GM06990 (cell line): ENCODE measurements at places on chromosomes 5 and 9.

- DNase-seq, result no peak
These were observed 44.2 kb downstream of the KIAA1958 start for GRCh38 chr9:112530751-112531205.

GRCh38 chr5:57575839-57576238, 93.2 kb upstream of the ACTBL2 start:
- DNase-seq, result no peak

DNA sequence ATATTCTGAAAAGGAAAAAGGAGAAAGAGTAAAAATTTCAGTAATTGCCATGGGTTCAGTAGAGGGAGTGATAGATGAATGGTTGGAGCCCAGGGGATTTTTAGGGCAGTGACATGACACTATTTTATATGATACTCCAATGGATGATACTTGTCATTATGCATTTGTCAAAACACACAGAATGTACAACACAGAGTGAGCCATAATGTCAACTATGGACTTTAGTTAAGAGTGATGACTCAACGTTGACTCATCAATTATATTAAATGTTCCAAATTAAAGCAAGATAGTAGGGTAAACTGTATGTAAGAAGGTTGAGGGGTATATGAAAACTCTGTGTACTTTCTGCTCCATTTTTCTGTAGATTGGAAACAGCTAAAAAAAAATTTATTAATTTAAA, 586.4 kb downstream of the TAF11L14 start:
- DNase-seq, result no peak

- DNase-seq, result no peak
These were observed 62.6 kb downstream of the SEMA5A start for GRCh38 chr5:9483243-9483642.

- DNase-seq, result no peak
These were observed 57.4 kb upstream of the ECM2 start for GRCh38 chr9:92592946-92593861.

DNA sequence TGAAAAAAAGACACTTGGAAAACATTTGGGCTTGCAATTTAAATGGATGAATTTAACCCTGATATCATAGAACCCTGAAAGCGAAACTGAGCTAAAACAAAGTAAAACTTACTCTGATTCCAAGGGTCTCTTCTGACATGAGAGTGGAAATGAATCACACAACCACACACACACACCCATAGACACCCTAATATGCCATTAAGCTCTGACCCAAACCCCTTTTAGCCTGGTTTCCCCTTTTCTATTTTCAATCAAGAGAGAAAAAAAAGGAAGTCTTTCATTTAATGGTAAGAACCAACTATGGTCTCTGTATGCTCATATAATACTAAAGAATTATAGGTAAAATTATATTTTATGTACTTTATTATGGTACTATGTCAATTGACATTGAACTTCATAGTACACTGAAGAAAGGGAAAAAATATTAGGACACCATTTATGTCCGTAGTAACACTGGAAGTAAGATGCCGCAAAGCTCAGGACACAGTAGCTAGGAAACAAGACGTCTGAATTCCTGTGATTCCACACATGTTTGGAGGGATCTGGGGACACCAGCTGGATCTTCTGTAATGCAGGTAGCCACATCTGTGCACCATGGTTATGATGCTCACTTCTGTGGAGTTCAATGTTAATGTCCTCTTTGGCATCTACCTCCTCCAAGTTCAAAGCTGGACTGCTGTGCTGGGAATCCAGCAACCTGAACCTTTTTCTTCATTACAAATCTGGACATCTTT, 95.8 kb downstream of the PCSK1 start:
- peak; percentile 32 for DNase-seq

- no peak for DNase-seq
These were observed 242.1 kb downstream of the BNC2 start for GRCh38 chr9:16628413-16628812.

DNA sequence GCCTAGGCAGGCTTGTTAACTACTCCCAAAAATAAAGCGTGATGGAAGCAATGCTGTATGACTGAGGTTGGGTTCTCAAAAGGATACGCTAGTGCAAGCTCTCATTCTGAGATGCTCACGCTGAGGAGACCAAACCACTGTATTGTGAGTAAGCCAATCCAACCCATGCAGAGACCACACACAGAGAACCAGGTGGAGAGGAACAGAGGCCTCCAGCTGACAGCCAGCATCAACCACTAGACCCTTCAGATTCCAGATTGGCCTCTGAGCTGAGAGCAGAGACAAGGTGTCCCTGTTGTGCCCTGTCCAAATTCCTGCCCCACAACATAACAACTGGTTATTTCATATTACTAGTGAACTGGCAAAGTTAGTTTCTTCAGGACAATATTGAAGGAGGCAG, 4.5 kb downstream of the TSTD2 start:
- DNase-seq, result no peak

- DNase-seq, result peak; percentile 7
These were observed 46.2 kb downstream of the PCA3 start for GRCh38 chr9:76810377-76810957.

DNA sequence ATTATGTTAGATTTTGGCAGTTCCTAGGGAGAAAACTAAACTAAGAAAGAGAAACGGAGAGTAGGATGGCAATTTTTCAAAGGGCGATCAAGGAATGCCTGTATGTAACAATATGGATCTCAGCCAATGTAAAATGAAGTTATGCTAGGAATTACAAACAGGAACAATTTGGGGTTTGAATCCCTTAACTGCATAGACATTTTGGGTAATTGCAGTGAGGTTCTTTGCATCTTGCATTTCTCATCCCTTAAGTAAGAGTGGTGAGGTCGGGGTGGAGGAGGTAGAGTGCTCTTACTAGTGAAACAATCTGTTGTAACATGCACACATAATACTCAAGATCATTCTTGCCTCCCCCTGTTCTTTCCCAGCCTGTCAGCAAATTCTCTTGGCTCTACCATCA, 137.6 kb downstream of the NPR3 start:
- DNase-seq, result no peak

DNA sequence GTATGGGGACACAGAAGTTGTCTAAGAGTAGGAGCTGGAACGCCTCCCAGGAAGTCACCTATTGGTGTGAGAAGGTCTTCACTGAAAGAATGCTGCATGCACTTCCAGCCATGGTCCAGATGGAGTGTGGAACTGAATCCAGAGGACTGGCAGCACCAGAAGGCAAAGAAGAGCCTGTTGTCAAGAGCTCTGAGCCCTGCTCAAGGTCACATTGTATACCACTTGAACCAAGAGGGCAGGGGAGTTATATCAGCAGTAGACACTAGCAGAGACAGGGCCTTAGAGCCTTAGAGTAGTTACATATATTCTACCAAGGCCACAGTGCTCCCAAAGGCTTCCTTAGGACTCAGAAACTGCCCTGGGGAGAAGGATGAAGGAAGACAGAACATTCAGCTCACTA, 130.8 kb upstream of the POC5 start:
- no peak for DNase-seq

DNA sequence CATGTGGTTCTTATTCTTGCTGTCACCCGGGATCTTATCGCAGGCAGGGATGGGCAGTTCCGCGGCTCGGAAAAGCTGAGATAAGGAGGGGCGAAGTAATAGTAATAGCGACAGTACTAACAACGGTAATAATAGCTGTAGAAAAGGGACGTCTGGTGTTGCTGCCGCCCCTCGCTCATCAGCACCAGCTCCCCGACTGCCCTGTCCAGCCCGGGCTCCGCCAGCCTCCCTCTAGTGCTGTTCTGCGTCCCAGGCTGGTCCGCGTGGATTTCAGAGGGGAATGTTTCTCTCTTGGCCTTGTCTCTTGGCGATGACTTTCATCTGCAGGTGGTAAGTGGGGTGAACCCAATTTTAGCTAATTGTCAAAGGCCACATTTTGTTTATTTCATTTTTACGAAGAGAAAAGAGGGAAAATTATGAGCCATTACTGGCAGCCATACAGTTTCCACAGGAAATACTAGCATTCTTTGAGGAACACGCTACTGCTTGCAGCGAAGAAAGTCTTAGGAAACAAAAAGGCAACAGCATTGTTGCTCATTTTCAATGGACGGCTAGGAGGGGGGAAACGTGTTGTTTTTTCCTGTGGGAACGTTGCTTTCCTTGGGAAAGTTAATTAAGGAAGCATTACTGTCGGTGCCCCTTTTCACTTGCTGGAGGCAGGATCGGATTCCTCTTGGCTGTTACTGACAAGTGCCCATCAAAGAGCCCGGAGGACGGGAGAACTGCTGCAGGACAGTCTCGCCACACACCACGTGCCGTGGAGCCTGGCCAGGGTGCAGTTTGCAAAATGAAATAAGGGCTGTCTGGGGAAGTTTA, 762 bp downstream of the SNCAIP start:
- peak; percentile 19 for DNase-seq

DNA sequence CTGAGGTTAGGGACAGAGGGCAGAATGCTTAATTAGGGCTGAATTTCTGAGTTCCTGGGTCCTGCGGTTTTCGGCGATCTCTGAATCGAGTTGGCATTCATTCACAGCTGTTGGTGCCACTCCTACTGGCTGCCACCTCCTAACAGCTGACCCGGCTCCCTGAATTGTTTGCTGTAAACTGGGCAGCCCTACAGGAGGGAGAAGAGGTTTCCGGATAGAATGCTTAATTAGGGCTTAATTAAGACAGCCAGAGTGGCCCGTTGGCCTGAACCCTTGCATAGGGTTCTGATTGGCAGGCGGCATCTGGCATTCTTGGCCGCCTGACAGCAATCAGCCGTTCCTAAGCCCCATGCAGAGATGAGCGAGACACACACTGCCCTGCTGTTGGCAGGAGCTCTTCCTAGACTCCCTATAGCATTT, 25.7 kb downstream of the FRMPD1 start:
- DNase-seq, result no peak

- peak; percentile 70 for DNase-seq
These were observed 31.7 kb downstream of the NRG2 start for GRCh38 chr5:140011297-140011802.

DNA sequence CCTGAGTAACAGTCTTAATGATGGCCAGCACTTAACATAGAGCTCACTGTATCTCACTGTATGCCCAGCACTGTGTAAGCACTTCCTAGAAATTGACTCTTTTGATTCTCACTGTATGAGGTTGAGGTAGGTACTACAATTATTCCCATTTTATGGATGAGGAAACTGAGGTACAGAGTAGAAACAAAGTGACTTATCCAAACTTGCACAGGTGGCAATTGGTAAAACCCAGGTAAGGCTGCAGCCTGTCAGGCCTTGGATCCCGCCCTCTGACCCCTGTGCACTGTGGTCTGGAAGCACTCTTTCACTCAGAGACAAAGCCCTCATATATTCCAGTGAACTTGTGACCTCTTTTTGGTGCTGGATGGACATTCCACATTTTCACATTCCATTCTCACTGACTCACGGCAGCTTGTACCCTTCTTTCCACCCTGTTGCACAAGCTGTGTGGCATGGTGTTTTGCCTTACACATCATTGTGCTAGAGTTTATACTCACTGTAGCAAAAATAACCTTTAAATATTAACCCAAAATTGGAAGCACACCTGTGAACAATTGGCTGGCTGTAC, 21.7 kb downstream of the ANKRD55 start:
- DNase-seq, result no peak

DNA sequence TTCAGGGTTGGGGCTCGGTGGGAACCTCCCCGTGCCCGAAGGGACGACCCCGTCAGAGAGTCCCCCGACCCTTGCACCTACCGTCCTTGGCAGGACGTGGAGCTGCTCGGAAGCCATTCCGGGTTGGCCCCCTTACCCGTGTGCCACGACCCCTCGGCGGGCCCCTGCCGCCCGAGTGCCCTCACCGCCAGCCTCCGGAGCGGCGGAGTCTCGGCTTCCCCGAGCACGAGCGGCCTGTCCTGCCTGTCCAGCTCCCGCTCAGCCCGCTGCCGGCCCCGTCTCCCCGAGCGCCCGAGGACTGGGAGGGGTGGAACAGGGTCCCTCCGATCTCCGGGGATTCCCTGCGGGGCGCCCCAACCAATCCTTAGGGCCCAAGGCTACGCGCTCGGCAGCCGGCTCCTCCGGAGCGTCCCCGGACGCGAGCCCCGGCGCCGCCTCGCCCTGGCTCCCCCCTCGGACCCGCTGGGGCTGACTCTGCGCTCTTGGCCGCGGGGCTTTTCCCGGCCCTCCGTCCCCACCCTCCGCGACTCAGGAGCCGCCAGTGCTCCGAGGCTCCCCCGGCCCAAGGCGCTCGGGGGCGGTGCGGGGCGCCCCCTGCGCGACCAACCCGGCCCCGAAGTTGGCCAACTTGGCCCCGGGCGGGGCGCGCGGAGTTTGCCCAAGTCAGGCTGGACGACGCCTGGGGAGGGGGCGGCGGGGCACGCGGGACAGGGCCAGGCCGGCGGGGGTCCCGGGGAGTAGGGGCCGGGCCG, 654 bp downstream of the ADAMTS2 start:
- DNase-seq, result no peak

DNA sequence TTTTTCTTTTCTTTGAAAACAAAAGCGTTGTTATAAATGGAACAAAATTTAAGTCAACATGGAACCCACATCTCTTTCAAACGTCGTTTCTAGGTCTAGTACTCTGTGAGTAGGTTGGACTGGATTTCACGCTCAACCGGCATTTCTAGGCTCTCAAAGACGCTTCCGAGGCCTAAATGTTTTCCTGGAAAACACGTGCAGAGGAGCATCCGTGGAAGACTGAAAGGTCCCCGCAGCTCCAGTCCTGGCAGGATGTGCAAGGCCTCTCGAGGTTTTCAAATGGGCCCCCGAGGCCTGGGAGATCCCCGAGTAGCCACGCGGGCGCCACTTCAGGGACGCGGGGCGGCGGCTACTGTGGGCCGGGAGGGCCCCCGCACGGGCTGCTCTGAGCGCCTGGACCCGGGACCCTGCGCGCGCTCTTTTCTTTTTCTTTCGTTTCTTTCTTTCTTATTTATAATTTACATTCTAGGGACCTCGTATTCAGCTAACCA, 4.2 kb upstream of the IRX2 start:
- DNase-seq, result no peak

DNA sequence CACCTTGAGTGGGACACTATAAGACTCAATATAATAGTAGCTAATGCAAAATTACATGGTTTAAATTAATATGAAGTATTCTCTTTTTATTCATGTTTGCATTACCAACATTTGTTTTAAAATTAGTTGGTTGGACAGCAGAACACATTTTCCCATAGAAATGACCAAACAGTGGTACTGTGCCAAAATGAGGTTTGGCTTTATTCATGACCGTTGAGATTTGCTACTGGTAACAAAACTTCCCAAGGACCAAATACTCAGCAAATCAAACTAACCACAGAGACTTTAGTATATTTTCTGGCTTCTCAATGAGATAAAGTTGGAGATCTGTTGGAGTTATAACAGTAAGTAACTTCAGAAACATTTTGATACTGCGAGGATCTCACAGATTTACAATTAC, 637.8 kb upstream of the MEF2C start:
- no peak for DNase-seq

GRCh38 chr5:73306741-73307275, 133.8 kb downstream of the TMEM174 start:
- DNase-seq, result no peak

- no peak for DNase-seq
These were observed 16.0 kb downstream of the TEK start for GRCh38 chr9:27125030-27125429.

DNA sequence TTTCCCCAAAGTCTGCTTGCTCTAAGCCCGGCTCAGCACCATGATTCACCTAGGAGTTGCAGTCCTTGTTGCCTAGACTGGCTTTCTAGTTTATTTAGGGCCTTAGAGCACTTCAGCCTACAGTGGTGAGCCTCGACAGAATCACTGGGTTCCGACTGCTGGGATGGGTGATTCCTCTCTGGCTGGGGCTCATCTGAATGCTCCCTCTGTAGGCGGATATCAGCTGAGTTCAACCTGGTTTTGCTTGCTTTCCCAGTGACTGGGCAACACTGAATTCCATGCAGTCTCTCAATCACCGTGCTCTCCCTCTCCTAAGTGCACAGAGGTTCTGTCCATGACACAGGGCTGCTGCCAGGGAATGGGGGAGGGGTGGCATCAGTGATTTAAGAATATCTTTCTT, 54.1 kb downstream of the OSMR start:
- no peak for DNase-seq

- no peak for DNase-seq
These were observed 1470.3 kb upstream of the NUDT12 start for GRCh38 chr5:105032917-105033316.
